ENCODE measurements at places on chromosomes 13 and 19. TPM values are rescaled to one million over a fixed set of nuclear protein-coding genes. Genes with fewer than 3 reads are reported as not detected.

Gene PEG3
- not detected for total RNA-seq

Gene RASGRP4
- total RNA-seq: 2.1 TPM

Gene IGFL1
- total RNA-seq: not detected

Gene APC2
- total RNA-seq: 0.24 TPM

Gene FAM216B
- total RNA-seq: not detected

Gene DBP
- 10.7 TPM for total RNA-seq

Gene FREM2
- total RNA-seq: 0.05 TPM

Gene PALM3
- total RNA-seq: not detected

Gene NTF4
- not detected for total RNA-seq

Gene ZNF564
- total RNA-seq: 5.6 TPM

Gene ZNF69
- 0.40 TPM for total RNA-seq

Gene GRIK5
- 4.9 TPM for total RNA-seq

Gene ZNF331
- 18.9 TPM for total RNA-seq

Gene CRLF1
- not detected for total RNA-seq

Gene MADCAM1
- total RNA-seq: 0.19 TPM

All from activated CD4-positive, alpha-beta T cell treated with anti-CD3 and anti-CD28 coated beads, Interleukin-2, amount 10 ng/mL, durations not matched to agents 24 days and 14 days (primary cell).